BJ (cell line): ENCODE measurements at places on chromosomes 5 and 9.

DNA sequence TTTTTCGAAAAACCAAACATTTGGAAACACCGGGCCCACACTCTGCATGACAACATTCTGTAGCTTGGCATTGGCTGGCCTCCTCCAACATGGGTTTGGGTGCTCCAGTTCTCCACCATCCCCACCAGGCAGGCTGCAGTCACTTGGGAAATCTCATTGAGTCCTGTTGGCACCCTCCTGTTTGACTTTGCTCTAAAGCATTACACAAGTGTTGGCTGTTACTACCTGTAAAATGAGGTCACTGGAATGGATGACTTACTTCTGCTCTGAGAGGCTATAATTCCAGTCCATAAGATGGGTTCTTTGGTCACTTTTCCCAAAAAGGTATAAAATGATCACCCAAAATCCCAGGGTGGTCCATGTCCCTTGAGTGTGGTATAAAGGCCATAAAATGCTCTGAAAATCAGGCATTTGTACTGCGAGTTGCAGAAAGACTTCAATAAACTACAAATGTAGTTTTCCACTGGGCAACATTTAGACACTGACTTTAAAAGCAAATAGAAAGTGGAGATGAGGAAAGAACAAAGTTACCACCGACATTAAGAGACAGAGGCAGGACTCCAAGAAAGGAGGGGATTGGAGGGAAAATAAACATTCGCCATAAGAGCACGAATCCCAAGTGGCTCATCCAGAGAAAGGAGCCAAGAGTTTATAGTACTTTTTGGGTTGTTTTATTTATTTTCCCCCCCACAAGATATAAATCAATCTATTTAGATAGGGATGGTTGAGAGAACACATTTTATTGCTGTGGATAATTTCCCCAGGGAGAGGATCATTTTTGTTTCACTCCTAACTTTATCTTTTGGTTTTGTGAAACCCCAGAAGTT lies 295.1 kb downstream of the TLE1 start:
- no peak for DNase-seq

GRCh38 chr5:141651728-141652105 lies 499 bp upstream of the FCHSD1 start:
- DNase-seq: no peak

GRCh38 chr9:114349713-114350480 lies 20.2 kb downstream of the ORM2 start:
- no peak for DNase-seq

DNA sequence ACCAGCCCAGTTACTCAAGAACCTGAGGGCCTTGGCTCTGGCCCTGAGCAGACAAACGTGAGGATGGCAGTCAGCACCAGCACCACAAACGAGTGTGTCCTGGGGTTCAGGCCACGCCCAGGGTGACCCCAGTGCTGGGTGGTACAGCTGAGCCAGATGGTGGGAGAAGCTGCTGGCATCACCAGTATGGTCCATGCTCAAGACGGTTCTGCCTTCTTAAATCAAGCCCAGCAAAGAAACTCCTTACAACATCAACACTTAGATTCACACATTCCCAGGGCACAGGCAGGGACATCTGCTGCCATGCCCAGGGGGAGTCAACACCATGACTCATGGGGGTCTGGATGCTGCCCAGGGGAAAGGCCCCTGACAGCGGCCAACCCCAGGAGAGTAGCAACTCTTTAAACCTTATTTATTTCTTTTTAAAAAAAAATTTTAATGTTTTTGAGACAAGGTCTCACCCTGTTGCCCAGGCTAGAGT lies 31.3 kb downstream of the IPPK start:
- DNase-seq: no peak
